ENCODE measurements at places on chromosomes 11 and 22.

DNA sequence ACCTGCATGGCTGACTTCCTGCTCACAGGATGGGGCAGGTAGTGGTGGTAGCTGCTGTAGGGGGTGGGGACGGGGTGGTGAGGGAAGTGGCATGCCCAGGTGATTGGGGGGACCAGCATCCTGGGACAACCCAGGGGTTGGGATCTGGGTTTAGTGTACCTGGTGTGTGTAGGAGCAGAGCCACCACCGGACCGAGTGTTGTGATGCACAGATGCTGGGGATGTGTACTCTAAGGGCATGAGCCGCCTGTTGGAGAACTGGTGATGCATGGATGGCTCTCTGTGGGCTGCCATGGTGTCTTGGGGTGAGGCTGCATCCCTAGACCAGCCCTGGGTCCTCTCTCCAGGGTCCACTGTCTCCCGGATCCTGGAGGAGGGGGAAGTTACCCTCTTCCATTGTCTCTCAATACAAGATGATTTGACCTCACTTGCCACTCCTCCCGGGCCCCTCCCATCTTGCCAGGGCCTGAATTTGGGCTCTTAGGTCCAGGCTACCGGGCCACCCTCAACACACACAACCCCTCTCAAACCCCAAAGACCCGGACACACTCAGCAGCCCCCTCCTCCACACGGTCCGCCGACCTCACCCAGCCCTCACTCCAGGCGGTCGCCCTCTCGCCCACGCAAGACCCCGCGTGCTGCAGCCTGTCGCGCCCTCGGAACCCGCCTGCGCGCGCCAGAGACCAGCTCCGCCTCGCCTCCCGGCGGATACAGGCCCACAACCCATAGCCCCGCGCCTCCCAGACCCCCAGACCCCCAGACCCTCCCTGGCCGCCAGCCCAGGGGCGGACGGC lies 619 bp downstream of the LRRC75B start:
- no peak for DNase-seq

- DNase-seq, result no peak
Observed at GRCh38 chr11:3667149-3668035, 3.8 kb downstream of the CHRNA10 start.

GRCh38 chr11:2798951-2799761 lies 86.4 kb downstream of the CDKN1C start:
- DNase-seq, result no peak

GRCh38 chr11:104650234-104650633 lies 248.0 kb downstream of the CASP12 start:
- DNase-seq, result no peak

DNA sequence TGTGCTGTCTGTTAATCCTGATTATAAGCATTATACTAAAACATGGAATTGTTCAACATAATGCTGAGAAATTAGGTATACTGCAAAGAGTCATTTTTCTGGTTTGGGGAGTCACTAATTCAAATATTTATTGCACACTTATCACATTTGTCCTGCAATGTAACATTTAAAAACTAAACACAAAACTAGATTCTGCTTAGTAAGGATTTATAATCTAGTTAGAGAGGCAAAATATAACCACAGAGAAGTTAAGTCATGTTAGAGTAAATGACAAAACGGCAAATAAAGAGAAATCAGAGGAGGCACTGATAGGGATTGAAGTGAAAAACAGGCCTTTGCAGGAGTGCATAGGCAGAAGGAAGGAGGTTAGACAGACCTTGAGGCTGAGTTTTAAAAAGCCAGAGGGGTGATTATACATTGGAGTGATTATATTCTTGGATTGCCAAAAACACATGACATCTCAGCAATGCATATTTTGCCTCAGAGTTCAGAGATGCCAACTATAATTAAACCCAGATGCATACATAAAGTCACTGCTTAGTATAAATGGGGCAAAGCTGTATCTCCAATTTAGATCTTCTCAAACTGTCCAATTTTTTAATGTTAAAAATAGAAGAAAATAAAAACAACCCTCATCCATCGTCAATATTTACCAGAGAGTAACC lies 49.7 kb downstream of the CCDC34 start:
- no peak for DNase-seq

GRCh38 chr22:20315337-20316216 lies 4.3 kb downstream of the DGCR6L start:
- DNase-seq, result peak; percentile 13

- DNase-seq, result no peak
Observed at GRCh38 chr11:88353835-88354496, 16.4 kb upstream of the CTSC start.

DNA sequence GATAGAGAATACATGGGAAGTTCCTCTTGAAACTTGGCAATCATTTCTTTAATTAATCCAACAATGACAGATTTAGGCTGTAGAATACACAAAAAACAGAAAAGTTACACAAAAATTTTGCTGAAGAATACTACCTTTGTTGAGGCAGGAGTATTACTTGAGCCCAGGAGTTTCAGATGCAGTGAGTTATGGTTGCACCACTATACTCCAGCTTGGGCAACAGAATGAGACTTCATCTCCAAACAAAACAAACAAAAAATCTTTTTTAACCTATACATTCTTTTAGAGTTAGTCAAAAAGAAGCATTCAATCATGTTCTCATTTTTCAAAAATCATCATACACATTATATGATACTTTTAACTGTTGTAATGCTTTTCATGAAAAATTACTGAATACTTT lies 22.1 kb downstream of the UEVLD start:
- no peak for DNase-seq

- DNase-seq, result no peak
Observed at GRCh38 chr11:831118-831864, 1.5 kb upstream of the CD151 start.

DNA sequence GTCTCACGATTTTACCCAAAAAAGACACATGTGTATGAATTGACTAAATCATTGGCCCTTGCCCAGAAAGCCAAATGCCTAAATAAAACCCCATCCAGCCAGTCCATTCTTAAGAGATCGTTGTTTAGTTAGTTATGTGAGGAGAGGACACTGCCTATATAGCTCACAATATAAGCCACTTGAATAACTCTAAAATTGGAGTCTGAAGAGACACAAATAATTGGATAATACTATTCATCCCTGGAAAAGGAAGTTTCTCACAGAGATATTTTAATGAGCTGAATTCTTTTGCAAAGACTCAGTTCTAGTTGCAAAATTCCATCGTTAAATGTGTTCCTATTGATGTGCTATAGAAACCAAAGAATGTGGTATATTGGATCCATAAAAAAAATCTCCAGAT lies 176.7 kb downstream of the SOX6 start:
- no peak for DNase-seq

DNA sequence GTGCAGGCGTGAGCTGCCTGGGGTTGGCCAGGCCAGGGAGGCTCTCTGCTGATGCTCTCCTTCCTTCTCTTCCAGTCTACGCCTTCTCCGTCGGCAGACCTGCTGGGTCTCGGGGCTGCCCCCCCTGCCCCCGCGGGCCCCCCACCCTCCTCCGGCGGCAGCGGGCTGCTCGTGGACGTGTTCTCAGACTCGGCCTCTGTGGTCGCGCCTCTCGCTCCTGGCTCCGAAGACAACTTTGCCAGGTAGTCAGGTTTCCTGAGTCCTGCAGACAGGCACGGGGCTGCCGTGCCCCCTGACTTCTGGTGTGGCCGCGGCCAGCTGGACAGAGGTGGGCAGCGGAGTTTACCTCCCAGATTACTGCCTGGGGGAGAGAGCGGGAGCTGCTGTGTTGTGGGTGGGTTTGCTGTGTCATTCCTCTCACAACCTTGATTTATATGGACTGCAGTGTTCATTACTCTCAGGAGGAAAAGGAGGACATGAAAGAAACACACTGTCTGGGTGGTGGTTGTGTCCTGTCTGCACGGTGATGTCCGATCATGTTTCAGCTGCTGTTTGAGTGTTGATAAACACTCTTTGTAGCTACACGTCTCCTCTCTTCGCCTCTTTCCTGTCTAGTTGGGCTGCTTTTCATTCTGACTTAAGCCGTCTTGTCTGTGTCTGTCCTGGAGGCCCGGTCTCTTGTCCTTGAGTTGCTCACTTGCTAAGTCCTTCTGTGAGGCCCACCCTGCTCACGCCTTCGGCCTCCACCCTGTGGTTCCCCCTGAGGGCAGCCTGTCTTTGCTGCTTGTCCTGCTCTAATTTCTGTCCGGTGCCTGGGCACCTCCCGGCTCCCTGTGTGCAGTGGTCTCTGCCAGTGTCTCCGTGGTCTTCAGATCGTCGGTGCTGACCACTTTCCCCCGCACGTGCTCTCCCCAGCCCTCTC lies 35.9 kb downstream of the MUC6 start:
- no peak for DNase-seq

- DNase-seq, result no peak
Observed at GRCh38 chr11:16883174-16883573, 131.0 kb downstream of the PLEKHA7 start.

DNA sequence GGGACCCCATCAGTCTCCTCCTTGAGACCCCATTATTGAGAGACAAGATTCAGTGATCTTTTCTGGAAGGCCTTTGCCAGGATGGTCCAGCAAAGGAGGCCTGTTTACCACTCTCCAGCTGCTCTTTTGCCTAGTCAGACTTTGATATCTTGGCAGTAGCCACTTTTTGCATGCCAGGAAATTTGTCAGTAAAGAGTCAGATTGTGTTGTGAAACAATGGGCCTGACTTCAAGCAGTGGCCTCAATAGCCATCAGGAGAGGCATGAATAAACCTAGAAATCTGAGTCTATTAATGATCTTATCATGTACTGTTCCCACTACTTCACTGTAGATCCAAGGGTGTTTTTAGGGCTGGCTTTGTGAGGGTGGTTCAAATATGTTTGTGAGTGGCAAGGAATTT lies 479.4 kb downstream of the JRKL start:
- no peak for DNase-seq

DNA sequence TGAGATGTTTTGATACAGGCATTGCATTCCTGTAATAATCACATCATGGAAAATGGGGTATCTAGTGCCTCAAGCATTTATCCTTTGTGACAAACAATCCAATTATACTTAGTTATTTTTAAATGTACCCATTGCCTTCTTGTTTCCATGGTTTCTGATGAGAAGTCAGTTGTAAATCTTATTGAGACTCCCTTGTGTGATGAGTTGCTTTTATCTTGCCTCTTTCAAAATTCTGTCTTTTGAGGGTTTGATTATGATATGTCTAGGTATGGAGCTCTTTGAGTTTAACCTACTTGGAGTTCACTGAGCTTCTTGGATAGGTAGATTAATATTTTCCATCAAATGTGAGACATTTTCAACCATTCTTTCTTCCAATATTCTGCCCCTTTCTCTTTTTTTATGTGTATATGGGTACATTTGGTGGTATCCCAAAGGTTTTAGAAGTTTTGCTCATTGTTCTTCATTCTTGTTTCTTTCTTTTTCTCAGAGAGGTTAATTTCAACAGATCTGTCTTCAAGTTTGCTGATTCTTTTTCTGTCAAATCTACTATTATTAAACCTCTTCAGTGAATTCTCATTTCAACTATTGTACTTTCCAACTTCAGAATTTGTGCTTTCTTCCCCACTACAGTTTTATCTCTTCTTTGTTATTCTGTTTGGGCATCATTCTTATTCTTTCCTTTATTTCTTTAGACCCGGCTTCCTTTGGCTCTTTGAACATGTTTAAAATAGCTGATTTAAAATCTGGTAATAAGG lies 13.7 kb downstream of the NAGA start:
- no peak for DNase-seq

DNA sequence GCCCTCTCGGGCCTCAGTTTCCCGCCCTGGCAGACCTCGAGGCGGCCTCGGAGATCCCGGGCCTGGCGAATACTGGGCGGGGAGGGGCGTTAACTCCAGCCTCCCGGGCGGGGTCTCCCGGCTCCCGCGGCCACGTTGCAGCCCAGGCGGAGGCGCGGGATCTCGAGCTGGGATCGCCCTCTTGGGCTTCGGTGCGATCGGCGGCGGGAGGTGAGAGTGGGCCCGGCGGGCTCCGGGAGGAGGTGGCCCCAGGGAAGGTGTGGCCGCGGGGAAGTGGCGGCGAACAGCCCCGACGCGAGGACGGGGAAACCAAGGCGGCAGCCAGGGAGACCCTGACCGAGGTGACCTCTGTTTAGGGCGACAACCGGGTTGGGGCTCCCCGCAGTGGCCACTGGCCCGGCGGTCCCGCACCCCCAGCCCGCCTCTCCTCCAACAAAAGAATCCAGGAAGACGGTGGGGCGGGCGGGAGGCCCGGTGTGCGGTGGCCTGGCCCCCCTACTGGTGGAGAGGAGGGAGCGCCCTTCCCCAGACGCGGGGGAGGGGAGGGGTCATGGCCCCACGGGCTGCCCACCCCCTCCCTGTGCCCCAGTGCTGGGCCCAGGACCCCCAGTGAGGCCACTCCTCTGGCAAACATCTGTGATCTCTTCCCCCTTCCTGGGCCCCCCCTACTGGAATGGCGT lies at the start of gene PHETA2:
TSS of gene PHETA2 (plus strand) at position 117 of the 680 bp plus-strand sequence. CDS start 3,046 bp downstream, outside the sequence.
- DNase-seq, result peak; percentile 42

- peak; percentile 52 for DNase-seq
Observed at GRCh38 chr11:73185680-73186293, 32.3 kb upstream of the P2RY2 start.

DNA sequence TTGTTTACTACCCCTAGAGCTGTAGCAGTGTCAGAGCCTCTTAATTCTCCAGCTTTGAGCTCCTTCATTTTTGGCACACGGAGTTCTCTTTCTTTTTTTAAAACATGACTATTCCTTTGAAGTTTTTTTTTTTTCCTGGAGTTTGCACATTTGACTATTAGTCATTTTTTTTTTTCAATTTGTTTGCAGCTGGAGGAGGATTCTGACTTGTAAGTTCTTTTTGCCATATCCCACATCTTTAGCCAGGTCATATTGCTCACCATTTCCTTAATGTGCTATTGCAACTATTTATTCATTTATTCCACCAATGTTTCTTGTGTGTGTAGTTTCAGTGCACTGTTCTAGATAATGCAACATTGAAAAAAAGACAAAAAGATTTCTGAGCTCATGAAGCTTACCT lies 166.3 kb upstream of the ARHGAP20 start:
- DNase-seq, result no peak

DNA sequence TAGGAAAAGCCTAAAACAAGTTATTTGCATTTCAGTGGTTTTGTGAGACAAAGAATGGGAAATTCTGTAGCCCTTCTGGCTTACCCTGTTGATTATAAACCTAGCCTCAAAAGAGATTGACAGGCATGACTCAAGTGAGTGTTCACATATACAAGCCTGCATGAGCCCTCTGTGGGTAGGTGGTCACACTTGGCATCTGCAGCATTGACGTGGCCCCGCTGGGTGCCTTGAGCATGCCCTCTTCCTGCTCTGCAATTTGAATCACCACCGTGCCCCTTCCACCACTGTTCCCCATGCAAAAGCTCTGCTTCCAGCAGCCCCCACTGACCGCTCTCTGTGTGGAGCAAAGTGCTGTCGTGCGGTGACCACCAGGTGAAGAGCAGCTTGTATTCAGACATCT lies 21.0 kb upstream of the ADSL start:
- DNase-seq, result no peak

GRCh38 chr11:83681031-83681781 lies 395.0 kb upstream of the CCDC90B start:
- DNase-seq, result no peak
